ENCODE measurements at places on chromosomes 7 and 10. TPM values are rescaled to one million over a fixed set of nuclear protein-coding genes. Genes with fewer than 3 reads are reported as not detected.

LBX1 gene
- total RNA-seq = not detected

SLC18A3 gene
- not detected for total RNA-seq

PRPS1L1 gene
- not detected for total RNA-seq

SPDYE9 gene
- not detected for total RNA-seq

MEIG1 gene
- total RNA-seq = 0.42 TPM

AGR2 gene
- total RNA-seq = not detected

ADAMTS14 gene
- total RNA-seq = 0.04 TPM

TNKS2 gene
- total RNA-seq = 25.6 TPM

AKR1C1 gene
- 0.48 TPM for total RNA-seq

HABP2 gene
- total RNA-seq = not detected

ARMC3 gene
- not detected for total RNA-seq

UPK3B gene
- total RNA-seq = not detected

Data from activated CD8-positive, alpha-beta memory T cell treated with anti-CD3 and anti-CD28 coated beads for 36 hours (primary cell).